Activated naive CD8-positive, alpha-beta T cell treated with anti-CD3 and anti-CD28 coated beads, Interleukin-2, amount 50 U/mL, for 16 hours (primary cell): ENCODE measurements at places on chromosomes 5 and 9.

DNA sequence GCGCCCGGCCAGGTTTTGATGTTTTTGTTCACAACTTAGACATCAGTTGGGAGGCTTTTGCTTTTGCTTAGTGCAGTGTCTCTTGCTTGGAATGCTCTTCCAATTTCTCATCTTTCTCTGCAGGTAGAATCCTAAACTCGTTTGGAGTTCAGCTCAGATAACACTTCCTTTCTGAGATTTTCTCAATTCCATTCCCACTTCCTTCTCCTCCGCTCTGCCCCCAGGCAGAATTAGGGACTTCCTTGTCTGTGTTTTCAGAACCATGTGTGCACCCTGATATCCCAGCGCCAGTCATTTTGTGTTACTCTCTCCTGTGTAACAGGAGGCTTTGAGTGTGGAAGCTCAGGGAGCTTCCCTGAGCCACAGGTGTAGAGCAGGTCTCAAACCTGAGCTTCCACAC is 171.0 kb downstream of the INSYN2B start:
- no peak for DNase-seq

GRCh38 chr9:90433398-90433941 is 209.2 kb downstream of the DIRAS2 start:
- no peak for DNase-seq

GRCh38 chr5:82662340-82662739 is 384.2 kb upstream of the RPS23 start:
- no peak for DNase-seq

DNA sequence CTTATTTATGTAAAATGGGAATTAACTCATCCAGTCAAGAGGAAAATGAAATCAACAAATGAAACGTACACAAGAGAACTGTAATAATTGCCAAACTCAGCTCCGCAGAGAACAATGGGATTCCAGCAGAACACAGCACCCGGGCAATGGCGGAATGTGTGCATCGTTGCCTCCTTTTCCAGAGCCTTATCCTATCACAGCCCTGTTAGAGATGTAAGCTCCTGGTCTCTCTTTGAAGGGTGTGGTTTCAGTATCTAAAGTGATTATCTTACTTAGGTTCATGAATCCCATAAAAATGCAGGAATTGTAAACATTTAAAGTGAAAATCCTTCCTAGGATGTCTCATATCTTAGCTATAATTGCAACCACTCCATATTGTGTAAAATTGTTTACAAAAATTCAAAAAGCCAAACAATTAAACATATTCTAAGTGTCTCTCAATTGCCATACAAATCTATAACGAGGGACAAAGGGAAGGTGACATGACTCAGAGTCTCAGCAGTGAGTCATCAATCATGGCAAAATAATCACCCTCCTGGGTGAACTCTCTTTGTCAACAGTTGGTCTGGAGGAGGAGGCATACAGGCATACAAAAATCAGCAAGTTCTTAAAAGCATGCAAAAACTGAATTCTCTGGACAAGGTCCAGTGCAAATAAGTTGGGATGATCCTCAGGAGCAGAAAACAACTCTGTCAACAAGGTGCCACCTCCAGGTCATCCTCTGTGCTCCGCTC is 22.6 kb downstream of the SEMA5A start:
- DNase-seq, result no peak

DNA sequence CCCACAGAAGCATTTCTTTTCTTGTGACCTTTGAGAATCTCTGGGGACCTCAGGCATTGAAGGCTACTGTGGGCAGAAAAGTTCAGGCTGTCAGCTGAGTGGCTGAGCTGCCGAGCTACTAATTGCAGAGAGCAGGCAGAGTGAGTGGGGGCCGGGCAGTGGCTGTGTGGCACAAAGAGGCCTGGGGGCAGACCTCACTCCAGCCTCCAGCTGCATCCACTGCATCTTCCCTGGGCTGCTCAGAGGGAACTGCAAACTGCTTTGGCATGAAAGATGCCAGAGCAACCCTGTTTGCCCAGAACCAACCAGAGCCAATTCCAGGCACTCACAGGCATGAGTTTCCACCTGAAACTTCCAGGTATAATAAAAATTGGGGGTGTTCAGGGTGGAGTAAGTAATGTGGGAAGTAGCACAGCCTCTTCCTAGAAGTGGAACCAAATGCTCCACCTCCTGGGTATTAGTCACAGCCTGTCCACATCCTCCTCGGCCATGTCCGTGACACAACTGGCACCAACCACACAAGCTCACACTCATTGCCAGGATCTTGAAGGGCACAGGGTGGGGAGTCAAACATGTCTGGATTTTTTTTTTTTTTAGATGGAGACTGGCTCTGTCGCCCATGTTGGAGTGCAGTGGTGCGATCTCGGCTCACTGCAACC is 548.9 kb downstream of the BNC2 start:
- no peak for DNase-seq

DNA sequence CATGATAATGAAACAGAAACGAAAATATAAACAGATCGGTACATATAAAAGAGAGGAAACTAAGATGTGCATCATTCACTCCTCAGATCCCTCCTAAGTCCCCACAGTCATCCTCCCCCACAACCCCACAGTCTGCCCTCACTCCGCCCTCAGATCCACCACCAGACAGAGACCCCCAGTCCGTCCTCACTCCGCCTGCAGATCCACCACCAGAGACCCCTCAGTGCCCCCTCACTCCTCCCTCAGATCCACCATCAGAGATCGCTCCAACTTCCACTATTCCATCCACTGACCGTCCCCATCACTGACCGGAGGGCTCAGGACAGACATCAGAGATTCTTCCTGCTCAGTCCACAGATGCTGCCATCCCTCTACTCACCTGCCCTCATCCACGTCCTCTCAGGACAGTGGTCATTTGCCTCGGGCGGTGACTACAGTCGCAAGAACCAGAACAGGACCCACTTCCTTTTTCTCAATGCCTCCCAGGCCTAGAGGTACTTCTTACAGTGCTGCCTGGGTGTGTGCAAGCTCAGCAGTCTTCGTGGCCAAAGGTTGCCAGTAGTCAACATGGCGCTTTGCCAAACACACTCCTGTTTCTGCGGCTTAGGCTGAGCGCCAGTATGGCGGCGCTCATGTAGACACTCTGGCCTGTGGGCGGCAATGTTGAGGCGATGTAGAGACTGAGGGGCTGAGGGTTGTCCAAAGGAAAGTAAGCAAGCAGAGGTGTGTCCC is 8.3 kb upstream of the SPATA31C1 start:
- no peak for DNase-seq

DNA sequence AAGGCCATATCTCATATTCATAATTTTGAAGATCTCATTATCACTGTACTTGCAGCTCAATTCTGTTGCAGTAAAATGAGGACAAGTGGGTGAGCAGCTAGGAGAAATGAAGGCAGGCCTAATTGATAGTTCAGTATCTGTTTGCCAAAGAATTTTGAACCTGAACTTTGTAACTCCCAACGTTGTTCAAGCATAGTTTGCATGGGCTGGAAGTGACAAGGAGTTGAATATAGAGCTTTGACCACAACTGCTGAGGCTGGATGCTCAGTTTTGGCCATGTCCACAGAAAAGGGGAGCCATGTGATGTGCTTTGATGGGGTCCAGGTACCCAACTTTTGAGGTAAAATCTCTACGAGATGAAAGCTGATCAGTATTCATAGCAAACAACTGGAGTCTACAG is 177.5 kb downstream of the NXNL2 start:
- no peak for DNase-seq

DNA sequence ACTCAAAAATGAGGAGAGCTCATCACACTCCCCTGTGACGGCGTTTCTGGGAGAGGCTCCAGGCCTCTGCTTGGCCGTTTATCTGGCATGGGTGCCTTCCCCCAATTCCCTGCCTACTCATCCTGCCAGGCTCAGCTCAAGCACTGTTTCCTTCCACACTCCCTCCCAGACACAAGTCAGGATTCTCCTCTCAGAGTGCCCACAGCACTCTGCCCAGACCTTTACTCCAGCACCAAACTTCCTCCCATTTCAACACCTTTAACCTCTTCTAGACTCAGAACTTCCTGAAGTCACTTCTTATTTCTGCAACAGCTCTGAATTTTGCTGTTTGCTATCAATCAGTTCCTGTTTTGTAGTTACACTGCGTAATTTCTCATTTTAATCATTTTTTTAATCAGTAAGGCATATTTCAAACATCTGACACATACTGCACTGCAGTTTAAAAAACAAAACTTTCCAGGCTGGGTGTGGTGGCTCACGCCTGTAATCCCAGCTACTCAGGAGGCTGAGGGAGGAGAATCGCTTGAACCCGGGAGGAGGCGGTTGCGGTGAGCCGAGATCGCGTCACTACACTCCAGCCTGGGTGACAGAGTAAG is 16.0 kb downstream of the TRMO start:
- no peak for DNase-seq

GRCh38 chr9:35816708-35817107 is 1.9 kb upstream of the HINT2 start:
- no peak for DNase-seq

DNA sequence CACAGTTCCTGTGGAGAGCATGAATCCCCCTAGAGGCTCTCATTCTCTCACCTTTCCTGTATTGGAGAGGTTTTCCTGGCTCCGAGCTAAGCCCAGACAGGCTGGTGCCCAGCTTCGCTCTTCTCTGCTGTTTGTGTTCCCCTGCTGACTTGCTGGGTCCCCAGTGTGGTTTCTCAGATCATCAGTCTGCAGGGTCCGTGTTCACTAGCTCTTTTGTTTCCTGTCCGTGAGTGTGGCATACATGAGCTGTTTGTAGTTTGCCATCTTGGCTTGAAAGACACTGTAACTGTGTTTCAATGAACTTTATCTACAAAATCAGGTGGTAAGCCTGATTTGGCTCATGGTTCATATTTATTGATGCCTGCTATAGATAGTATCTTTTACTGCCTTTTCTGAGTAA is 23.8 kb downstream of the LOX start:
- no peak for DNase-seq

DNA sequence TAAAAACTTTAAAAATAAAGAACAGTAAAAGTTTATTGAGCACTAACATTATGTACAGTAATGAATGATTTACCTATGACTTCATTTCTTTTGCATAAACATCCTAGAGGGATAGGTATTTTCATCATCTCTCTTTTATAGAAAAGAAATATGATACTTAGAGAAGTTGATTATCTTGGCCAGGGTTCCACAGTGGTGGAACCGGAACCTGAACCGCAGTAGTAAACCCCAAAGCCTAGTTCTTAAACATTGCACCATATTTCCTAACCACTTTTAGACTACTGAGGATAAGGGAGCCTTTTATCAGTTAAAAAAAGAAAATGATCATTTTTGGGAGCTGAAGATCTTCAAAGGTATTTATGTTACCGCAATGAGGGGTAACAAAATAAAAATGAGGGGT is 205.7 kb upstream of the SGCD start:
- DNase-seq, result no peak

DNA sequence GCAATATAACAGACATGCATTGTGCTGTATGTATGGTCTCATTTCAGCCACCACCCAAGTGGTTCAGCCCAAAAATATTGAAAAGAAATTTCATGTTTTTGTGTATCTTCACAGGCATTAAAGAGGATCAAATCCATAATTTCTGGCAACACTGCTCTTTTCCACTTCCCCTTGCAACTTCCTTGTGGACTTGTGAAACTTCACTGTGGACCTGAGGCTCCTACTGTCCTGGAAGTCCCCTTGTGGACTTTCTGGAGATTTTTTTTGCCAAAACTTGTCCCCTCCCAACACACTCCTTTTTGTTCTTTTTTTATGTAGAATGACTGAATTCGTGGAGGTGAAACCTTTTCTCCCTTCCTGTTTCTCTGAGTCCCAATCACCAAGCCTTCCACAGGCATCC is 14.3 kb downstream of the OTULINL start:
- no peak for DNase-seq

DNA sequence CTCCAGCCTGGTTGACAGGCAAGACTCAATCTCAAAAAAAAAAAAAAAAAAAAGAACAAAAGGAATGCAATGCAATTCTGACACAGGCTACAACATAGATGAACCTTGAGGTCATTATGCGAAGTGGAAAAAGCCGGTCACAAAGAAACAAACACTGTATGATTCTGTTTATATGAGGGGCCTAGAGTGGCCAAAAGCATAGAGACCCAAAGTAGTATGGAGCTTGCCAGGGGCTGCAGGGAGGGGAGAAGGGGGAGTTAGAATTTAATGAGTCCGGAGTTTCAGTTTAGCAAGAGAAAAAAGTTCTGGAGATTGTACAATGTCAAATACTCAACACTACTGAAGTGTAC is 33.2 kb upstream of the ASS1 start:
- DNase-seq, result no peak

DNA sequence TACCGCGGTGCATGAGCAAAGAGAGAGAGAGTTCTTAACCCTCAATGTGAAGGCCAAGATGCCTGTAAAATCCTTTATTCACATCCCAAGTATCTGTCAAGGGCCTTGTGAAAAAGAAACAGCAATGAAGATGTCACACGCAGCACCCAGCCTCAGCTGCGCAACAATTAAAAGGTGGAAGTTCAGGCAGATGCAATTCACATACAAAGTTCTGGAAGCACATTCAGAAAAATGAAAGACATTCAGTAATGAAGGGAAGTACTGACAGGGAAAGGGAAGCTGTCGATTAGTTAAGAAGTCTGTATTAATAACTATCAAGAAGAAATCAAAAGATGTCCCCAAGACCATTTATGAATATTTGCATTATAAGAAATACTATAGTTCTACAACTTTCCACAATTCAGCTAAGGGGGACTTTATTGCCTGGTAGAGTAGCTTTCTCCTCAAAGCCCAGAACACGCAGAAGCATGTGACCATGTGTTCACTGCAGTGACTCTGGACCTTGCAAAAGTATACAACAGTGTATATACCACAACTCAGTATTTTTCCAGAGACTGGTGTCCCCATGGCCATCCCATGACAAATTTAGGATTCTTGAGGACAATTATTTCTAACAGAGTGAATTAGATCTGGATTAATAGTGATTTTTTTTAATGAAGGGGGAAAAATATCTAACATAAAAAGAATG is 137.5 kb downstream of the CDK5RAP2 start:
- DNase-seq, result no peak

DNA sequence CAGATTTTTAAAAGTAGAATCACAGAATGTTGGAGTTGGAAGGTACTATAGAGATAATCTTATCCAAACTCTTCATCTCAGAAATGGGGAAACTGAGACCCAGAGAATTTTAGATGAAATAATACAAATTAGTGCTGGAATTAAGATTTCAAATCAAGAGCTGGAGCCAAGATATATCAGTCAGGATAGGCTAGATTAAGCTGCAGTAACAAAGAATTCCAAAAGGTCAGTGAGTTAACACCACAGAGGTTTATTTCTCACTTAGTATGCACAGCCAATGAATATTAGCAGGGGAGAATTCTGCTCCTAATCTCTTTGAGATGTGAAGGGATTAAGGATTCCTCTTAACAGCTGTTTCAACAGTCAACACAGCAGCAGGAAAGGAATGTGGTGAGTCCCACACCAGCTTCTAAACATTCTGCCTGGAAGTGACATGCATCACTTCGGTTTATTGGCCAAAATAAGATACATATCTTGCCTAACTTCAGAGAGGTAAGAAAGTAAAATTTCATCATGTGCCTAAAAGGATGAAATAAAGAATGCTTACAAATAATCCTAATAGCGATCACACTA is 136.8 kb downstream of the FRMD3 start:
- no peak for DNase-seq

DNA sequence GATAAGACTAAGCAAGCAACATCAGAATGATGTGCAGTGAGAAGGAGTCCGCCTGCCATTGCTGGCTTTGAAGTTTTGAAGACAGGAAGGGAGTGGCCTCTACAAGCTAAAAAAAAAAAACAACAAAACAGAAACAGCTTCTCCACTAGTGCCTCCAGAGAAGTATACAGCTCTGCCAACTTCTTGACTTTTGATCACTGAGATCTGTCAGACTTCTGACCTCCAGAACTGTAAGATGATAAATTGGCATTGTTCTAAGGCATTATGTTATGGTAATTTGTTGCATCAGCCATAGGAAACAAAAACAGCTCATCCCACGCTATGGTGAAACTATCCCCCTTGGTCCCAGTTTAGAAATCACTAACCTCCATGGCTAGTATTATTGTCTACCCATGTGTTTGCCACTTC is 131.0 kb upstream of the VCAN start:
- DNase-seq, result no peak
